ENCODE measurements at places on chromosomes 1 and 21. TPM values are rescaled to one million over a fixed set of nuclear protein-coding genes. Genes with fewer than 3 reads are reported as not detected.
A peak's percentile ranks its signal among the peaks of the same experiment; 100 is the strongest.

INSRR gene
- not detected for total RNA-seq

DNA sequence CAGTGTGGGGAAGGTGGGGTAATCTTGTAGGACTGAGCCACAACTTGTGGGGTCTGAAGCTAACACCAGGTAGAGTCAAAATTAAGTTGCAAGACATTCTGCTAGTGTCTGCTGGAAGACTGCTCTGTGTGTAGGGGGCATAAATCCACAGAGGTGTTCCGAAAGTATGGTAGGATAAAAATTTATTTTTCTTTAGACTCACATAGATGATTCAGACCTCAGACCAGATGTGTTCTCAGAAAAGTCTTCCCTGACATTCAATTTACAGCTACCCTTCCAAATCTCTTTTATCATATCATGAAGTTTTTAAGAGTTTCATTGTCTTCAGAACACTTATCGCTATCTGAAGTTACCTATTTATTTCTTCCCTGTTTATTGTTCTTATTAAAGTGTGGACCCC is 21.3 kb downstream of the DUSP10 start:
- H3K27ac ChIP-seq = no peak overlapping the region
- H3K36me3 ChIP-seq = no peaks in the 10 kb centered on the region
- no peak overlapping the region for H3K4me3 ChIP-seq
- H3K4me1 ChIP-seq = peaks cover 70% of the 10 kb centered on the region
- no peak for DNase-seq

IGSF3 gene
- 2.5 TPM for total RNA-seq

GRCh38 chr1:239603530-239603929 is 217.2 kb downstream of the CHRM3 start:
- H3K36me3 ChIP-seq = no peaks in the 10 kb centered on the region
- no peak overlapping the region for H3K27ac ChIP-seq
- no peaks in the 10 kb centered on the region for H3K27me3 ChIP-seq
- DNase-seq = no peak
- peaks cover 5% of the 10 kb centered on the region for H3K4me1 ChIP-seq
- no peak overlapping the region for H3K4me3 ChIP-seq

- H3K27me3 ChIP-seq = no peaks in the 10 kb centered on the region
- H3K4me3 ChIP-seq = no peak overlapping the region
- no peaks in the 10 kb centered on the region for H3K36me3 ChIP-seq
- no peak for DNase-seq
- no peak overlapping the region for H3K27ac ChIP-seq
Observed at GRCh38 chr1:185239861-185240260, 77.2 kb downstream of the IVNS1ABP start.

- DNase-seq = no peak
- H3K27me3 ChIP-seq = no peaks in the 10 kb centered on the region
- peaks cover 81% of the 10 kb centered on the region for H3K4me1 ChIP-seq
- peak overlapping the region; percentile 49 for H3K4me3 ChIP-seq
- no peaks in the 10 kb centered on the region for H3K36me3 ChIP-seq
- peak overlapping the region; percentile 92 for H3K27ac ChIP-seq
Observed at GRCh38 chr1:156106624-156107488, 7.7 kb upstream of the LMNA start.

DNA sequence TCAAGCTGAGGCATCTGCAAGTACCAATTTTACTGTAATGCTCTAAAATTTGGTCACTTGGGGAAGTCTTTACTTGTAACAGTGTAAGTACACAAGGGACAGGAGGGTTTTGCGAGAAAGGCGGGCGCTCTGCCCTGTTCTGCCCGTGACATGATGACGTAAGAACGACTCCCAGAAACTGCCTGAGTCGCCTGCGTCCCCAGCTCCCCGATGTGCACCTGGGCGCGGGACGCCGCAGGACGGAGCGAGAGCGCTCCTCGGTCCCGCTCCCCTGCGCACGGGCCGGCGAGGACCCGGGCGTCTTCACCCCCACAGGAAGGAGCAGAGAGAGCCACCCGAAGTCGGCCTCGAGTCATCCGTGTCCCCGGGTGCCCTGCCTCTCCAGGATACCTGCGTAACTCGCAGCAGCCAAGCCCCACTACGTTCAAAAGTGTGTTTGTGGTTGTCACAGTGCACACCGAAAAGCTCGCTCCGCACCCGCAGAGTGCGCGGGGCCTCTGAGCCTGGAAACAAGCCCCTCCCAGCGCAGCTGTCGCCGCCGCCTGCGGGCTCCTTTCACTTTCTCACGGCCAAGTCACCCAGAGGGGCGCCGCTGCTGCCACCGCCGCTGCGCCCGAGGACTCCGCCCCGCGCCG is 3.3 kb upstream of the ZBTB18 start:
- no peak for DNase-seq
- H3K27me3 ChIP-seq = no peaks in the 10 kb centered on the region
- H3K4me3 ChIP-seq = peak overlapping the region; percentile 97
- H3K36me3 ChIP-seq = no peaks in the 10 kb centered on the region
- H3K4me1 ChIP-seq = peaks cover 38% of the 10 kb centered on the region

CFHR2 gene
- total RNA-seq = not detected

- no peak for DNase-seq
- H3K27ac ChIP-seq = no peak overlapping the region
- H3K36me3 ChIP-seq = no peaks in the 10 kb centered on the region
- no peaks in the 10 kb centered on the region for H3K4me1 ChIP-seq
- H3K4me3 ChIP-seq = no peak overlapping the region
- H3K27me3 ChIP-seq = no peaks in the 10 kb centered on the region
Observed at GRCh38 chr1:147053269-147053668, 115.1 kb downstream of the NBPF12 start.

MATN1 gene
- total RNA-seq = not detected

DNA sequence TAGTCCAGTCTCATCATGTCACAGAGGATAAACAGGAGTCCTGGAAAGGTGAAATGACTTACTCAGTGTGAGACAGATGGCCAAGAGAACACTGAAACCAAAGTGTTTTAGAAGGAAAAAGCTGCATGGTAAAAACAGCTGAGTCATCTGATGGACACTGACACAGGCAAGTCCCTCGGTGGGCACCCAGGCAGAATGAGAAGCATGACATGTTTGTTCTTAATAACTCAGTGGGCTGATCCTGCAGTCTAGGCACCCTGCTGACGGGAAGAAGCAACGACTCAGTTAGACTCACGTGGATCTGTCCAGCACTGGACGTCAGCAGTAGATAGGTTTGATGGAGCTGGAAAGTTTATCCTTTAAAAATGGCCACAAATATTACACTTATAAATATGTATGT is 116.9 kb downstream of the RGS7 start:
- H3K4me3 ChIP-seq = no peak overlapping the region
- H3K27ac ChIP-seq = no peak overlapping the region
- no peaks in the 10 kb centered on the region for H3K36me3 ChIP-seq
- no peaks in the 10 kb centered on the region for H3K4me1 ChIP-seq
- H3K27me3 ChIP-seq = no peaks in the 10 kb centered on the region
- no peak for DNase-seq

WNT3A gene
- not detected for total RNA-seq
